ENCODE measurements at places on chromosomes 7 and 10.

DNA sequence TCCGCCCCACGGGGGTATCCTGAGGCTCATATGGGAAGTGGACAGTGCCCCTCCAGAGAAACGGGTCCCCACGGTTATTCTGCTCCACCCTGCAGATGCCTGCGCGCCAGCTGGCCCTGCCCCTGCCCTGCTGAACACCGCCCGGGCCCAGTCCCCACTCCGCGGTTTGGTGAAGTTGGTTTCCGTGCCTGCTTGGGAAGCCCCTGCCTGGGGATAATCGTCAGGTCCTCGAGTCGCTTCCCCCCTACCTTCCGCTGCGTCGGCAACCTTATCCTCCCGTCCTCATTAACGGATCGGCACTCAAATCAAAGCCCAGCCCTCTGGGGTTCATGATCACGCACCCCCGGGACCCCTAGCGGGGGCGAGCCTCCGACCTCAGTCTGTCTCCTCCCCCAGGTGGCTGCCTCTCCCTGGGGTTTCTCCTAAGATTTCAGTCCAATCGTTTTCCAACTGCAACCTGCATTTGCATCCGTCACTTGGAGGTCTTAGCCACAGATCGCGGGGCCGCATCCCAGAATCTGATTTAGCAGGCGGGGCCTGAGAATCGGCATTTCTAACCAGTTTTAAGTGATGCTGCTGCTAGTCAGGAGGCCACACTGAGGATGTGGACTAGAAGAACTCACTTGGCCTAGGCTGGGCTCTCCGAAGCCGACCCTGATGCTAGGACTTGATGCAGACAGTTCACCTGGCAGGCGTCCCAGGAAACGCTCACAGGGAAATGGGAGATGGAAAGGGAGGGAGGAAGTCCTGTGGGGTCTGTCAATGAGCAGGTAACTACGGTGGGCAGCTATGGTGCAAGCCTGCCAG lies 27.6 kb downstream of the WDR86 start:
- no peak for DNase-seq

DNA sequence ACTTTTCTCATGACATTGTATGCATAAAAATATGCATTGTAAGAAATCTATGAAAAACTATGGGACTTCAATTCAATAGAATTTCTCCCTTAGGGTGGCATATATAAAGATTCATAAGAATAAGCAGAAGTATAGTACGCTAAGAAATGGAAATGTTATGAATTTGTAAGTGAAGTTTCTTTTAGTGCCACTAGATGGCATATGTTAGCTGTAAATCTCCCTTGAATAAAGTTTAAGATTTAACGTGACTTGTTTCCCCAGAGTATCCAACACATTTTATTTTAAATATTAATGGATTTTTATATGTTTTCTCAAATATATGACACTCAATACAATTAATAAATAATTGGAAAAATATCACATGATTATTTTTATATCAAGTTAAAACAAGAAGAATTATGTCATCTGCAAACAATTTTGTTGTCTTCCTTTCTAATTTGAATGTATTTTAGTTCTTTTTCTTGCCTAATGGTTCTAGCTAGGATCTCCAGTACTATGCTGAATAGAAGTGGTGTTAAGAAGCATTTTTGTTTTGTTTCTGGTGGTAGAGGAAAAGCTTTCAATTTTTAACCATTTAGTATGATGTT lies 287.2 kb downstream of the HGF start:
- DNase-seq: no peak

- no peak for DNase-seq
Observed at GRCh38 chr7:2233926-2234325, 1.2 kb upstream of the MAD1L1 start.

- no peak for DNase-seq
Observed at GRCh38 chr7:149824748-149825566, 13.2 kb upstream of the ZNF862 start.

- peak; percentile 77 for DNase-seq
Observed at GRCh38 chr10:97498841-97499560, at the start of gene UBTD1. TSS of gene UBTD1 (plus strand) at chr10:97498924. CDS start at chr10:97499204, 280 bp downstream.

DNA sequence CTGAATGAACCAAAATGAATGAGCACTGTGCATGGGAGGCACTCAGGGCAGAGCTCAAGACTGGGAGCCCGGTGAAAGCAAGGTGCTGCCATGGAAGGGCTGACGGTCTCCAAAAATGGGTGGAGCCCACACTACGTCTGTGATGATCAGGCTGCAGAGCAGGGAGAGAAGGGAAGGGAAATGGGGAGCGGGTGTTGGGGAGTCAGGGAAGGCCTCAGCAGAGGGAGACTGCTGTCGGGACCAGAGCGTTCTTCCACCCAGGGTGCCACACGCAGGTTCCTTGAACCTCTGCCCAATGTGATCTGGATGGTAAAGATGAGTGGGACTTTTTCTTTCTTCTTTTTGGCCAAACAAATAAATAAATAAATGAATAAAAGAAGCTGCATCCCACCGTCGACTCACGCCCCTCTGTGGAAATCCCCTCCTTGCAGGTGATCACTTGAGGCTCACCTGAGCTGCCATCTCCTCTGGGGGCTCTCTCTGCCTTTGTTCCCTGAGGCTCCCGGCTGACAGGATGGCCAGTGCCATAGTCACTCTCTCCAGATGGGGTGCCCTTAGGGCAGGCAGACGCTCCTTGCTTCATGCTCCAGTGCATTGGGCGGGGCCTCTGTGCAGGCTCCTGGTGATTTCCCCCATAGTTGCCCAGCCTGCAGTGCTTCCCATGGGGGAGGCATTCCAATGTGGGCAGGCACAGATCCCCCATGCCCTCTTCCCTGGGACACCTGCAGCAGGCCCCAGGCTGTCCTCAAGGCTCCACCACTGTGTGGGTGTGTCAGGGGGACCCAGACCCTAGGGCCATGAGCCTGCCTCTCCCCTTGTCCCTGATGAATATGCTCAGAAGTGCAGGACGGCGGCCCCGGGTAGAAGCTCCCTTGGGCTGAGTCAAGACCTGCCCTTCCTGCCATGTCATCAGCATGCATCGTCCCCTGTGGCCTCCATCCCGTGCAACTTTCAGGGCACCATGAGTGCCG lies 131.8 kb downstream of the PTPN20 start:
- DNase-seq: no peak

GRCh38 chr7:41238851-41239331 lies 464.0 kb downstream of the INHBA start:
- DNase-seq: no peak

DNA sequence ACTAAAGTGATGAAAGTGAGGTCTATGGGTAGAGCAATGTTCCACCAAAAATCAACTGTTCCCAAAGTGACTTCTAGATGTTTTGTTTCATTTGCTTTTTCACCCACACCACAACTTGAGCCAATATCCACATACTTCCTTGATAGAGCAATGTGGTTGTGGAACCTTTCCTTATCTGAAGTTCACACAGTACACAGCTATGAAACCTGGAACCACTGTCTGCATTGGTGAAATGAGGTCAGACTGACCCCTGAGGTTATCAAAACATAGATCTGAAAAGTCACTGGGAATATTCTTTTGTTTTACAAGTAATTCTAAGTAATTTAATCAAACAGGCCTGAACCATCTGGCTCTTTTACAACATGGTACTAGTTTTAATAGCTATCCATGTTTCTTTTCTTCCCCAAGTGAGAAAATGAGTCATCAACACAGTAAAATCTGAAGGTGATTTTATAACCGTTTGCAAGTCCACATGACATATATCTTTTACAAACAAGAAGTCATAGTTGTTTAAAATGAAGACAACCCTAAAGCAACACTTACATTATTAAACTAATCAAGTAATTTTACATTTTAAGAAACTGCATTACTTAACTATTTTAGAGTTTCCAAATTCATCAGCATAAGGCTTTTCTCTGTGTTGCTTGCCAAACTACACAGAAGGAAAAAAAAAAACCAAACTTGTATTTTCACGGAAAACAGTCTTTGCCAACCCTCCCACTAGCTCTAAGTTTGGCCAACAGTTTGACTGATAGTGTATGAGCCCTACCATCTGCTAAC lies 80.3 kb downstream of the LRRC17 start:
- DNase-seq: no peak

DNA sequence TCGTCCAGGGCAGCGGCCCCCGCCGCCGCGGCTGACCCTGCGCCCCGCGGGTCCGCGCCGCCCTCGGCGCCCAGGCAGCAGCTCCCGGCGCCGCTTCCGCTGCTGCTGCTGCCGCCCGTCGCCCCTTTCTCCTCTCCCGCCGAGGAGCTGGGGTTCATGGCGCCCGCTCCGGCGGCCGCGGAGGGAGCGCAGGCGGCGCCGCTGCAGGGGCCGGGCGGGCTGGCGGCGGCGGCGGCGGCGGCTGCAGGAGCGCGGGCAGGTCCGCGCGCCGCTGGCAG lies 286 bp downstream of the DGKI start:
- DNase-seq: no peak

GRCh38 chr7:95454438-95455045 lies 19.7 kb upstream of the PON2 start:
- DNase-seq: no peak

DNA sequence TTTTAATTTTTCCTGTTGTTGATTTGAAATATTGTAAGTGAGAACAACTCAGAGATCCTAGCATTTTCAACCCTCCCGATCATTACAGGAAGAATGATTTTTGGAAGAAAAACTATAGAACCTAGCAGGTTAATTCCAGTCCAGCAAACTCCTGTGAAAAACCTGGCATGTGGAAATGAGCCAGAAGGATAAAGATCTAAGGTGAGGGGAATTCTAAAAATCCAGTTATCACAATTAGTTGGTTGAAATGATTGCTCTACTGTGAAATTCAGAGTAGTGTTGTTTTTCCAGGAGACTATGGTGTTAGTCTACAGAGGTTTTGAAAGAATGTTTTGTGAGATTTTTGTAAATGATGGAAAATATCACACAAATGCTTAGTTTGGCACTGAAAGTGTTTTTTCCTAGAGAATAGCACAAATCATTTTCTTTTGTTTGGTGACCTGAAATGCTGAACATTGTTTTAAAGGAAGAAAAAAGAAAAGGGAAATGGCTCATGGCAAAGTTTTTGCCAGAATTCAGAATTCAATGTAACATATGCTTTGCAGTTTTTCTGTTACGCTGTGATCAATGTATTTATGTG lies 152.4 kb upstream of the SLC26A5 start:
- DNase-seq: no peak

- DNase-seq: peak; percentile 89
Observed at GRCh38 chr10:70664702-70665195, 7.6 kb upstream of the ADAMTS14 start.

DNA sequence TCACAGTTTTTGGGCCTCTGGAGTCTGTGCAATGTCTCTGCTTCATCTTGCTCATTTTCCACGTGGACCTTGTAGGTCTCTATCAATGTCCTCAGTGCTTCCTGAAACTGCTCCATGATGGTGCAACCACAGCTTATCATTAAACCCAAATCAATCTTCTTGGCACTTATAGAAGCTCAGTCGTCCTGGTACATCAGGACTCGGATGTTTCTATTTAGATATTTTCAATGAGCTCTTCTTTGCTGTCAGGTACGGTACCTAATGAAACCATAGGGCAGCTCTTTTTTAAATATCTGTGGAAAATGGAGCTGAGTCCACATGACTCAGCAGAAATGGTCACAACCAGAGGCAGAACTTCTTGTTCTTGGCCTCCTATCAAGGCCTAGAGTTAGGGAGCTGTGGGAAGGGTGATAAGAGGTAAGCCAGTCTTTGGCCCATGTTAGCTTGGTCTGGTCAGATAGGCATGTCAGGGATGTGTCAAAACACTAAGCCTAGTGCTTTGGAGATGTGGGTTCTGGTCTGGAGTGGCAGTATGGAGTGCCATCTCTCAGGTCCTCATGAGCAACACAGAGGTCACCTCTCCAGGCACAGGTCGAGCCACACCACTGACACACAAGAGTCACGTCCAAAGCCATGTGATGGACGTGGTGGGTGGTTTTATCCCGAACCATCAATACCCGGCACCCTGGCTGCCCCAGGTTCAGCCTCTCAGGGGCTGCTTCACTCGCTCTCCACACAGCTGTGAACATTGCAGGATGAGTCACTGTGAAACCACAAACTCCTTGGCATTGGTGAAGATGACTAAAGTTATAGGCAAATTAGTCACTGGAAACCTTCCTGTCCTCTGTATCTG lies 87.0 kb downstream of the TBXAS1 start:
- no peak for DNase-seq

DNA sequence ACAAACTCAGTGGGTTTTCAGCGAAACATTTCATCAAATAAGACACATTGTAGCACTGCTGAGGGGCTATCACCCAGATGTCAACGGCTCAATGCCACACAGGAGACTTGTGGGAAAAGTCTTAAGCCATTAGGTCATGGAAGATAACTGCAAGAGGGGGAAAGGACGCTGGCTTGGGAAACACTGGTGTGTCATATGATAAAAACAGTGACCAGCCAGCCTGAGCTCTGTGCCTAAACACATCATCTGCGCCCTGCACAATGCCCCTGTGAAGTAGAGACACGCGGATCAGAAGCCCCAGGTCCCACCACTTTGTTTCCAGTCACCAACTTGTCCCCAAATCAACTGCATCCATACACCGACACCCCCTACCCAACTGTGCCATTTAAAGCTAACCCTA lies 116.7 kb downstream of the TNS3 start:
- no peak for DNase-seq

- DNase-seq: no peak
Observed at GRCh38 chr10:58998924-58999713, 177.3 kb upstream of the PHYHIPL start.

Data from left hindlimb (tissue), 1 donor.